ENCODE measurements at places on chromosomes 4 and X.

DNA sequence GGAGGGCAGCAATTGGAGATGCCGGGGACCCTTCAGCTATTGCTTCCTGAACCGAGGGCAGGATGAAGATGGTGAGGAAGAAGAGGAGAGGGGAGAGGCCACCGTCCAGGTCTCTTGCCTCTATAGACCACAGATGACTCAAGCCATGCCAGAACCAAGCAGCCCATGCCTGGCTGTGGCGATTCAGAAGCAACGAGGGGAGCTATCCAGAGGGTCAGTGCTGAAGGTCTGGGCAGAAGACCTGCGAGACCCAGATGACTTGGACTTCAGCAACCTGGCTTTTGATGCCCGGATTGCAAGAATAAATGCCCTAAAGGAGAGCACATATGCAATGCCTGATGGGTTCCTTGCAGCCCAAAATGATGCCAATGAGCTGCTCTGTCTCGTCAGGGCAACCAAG is 70.2 kb upstream of the PRPS2 start:
- DNase-seq = no peak

DNA sequence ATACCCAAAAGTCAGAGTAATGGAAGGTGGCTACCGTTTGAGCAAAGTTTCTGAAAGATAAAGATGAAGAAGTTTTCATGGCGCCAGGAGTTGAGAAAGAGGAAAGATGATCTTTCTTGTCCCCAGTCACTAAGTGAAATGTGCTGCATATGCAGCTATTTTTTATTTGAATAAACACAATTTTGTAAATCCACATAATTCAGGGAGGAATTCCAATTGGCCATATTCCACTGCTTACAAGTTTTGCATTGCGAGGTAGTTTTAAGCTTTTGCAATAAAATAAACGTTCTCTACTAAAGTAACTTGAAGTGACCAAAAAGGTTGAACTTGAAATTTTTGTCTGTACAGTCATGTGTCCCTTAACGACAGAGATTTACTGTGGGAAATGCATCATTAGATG is 139.3 kb upstream of the VCX2 start:
- no peak for DNase-seq

DNA sequence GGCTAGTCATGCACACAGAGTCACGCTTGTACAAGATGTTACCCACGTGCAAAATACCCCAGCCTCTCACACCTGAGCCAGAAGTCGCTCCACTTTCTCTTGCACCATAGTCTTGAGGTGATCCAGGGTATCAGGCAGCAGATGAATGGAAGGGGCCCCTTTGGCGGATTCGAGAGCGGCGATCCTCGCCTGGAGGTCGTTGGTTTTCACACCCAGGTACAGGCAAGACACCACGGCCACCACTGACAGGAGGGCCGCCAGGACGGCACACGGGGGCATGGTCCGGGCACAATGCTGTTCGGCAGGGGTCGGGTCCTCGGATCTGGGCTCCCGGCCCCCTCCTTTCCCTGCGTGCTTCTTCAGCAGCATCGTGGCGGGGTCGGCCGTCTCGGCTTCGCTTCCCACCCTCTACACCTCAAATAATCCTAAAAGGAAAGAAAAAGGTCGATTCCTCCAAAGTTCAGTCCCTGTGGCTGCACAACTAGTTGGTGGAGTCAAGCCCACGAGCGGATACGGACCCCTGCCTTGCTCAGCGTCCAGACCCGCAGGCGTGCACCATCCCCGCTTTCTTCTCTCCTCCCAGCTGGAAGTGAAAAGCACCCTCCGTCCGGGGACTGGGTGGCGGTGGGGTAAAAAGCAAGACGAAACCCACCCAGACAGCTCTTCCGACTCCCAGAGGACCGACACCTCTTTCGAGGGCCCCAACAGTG is 652 bp downstream of the COL25A1 start:
- no peak for DNase-seq

DNA sequence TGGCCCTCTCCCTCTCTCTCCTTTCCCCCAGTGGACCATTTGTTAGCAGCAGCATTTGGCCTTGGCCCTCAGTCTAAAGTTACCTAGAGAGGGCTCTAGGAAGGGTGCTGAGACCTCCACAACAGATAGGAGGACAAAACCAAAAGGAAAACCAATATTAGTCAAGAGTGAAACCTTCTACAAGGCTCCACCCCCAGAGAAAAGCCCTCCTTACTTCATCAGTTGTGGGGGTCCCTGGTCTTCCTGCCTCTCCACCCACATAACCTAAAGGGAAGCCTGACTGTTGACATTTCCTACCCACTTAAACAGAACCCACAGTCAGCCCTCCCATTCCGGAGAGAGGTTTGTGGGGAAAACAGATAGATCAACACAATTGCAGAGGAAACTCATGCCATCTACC is 4.7 kb upstream of the CD40LG start:
- DNase-seq = no peak

- DNase-seq = no peak
These were observed 301.8 kb upstream of the CTSO start for GRCh38 chr4:156255230-156256007.

DNA sequence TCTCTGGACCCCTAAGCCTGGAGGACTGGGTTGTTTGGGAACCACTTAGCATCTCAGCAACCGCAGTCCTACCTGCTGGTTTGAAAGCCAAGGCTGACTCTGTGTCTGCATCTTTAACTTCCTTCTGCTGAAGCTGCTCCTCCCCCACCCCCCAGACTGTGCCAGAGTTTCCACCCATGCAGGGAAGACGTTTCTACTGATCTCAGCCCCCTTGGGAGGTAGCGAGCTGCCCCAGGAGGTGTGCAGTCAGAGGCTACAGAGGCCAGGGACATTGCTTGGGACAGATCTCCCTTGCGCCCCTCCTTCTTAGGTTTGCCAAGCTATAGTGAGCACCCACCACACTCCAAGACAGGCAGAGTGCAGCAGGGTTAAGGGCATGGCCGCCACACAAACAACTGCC is 4.7 kb upstream of the FATE1 start:
- no peak for DNase-seq

Measured in stimulated activated CD8-positive, alpha-beta memory T cell treated with anti-CD3 and anti-CD28 coated beads, Interleukin-15, amount 100 ng/mL, for 48 hours (primary cell).